ENCODE measurements at places on chromosomes 1 and 21.

DNA sequence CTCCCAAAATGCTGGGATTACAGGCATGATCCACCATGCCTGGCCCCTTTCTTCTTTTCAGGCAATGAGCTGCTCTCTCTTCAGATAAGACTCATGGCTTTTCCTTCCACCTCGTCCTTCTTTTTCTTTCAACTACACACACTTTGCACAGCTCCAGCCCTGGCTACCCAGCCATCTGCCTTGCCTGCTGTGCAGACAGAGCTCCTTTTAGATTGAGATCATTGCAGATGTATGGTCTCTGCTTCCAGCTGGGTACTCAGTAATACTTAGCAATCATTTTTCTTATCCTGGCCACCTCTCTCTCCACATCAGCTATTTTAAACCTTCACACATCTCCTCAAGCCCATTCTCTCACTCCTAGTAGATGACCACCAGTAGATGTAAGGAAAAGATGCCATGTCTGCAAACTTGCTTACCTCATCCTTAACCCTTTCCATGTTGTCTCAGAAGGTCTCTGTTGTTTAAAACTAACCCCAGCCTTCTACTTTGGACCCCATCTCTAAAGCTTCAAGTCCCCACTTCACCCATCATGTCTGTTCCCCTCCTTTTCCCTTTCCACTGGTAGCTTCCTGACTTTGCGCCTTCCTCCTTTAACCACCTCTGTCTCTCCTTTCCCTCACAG lies 7.3 kb downstream of the RAB4A start:
- H3K36me3 ChIP-seq, result no peaks in the 10 kb centered on the region
- H3K4me3 ChIP-seq, result no peak overlapping the region
- H3K27me3 ChIP-seq, result no peaks in the 10 kb centered on the region

DNA sequence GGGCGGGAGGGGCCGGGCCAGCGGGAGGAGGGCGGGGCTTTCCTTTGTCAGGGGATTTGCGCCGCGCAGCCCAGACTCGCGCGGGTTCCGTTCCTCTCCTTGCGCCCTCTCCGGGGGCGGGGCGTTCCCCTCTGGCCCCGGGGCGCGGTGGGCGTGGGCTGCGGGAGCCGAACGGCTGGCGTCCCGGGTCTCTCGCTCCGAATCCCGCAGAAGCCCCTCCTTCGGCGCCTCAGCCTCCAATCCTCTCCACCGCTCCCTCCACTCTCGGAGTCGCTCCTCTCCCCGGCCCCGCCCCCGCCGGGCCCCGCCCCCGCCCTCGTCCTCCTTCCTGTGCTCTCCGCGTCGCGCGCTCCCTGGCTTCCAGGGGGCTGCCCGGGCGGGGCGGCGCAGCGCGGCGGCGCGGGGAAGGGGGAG lies 82.8 kb upstream of the BMP8A start:
- H3K27me3 ChIP-seq, result no peaks in the 10 kb centered on the region
- no peak overlapping the region for H3K27ac ChIP-seq
- H3K4me1 ChIP-seq, result no peaks in the 10 kb centered on the region
- peaks cover 7% of the 10 kb centered on the region for H3K36me3 ChIP-seq
- peak overlapping the region; percentile 88 for H3K4me3 ChIP-seq

DNA sequence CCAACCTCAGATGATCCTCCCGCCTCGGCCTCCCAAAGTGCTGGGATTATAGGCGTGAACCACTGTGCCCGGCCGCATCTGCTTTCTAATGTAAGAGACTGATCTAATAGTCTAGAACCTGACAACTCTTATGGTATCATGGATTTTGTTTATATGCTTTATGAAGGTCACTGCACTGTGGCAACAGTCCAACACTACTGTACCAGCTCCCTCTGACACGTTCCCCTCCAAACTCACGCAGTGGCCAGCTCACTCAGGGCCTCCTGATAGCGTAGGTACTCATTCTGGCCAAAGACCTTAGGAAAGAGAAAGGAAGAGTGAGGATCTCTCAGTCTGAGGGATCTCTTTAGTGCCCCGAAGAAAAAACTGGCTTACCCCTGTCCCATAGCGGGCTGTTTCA lies 6.0 kb upstream of the CFAP141 start:
- no peak overlapping the region for H3K4me3 ChIP-seq
- DNase-seq, result no peak
- no peak overlapping the region for H3K27ac ChIP-seq

DNA sequence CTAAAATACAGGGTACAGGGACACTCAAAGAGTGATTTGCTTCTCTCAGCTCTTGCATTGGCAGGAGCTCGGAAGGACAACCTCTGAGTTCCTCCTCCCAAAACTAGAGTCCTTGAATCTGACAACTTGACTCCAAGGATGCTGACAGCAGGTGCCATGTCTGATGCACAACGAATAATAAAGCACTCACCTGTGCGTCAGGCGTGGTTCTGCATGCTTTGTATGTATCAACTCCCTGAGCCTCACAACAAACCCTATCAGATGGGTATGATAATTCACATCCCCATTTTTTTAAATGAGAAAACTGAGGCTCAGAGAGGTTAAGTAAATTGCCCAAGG lies 1.4 kb downstream of the LAPTM5 start:
- DNase-seq, result no peak
- peaks cover 2% of the 10 kb centered on the region for H3K4me1 ChIP-seq
- H3K36me3 ChIP-seq, result no peaks in the 10 kb centered on the region
- H3K4me3 ChIP-seq, result no peak overlapping the region
- no peak overlapping the region for H3K27ac ChIP-seq

DNA sequence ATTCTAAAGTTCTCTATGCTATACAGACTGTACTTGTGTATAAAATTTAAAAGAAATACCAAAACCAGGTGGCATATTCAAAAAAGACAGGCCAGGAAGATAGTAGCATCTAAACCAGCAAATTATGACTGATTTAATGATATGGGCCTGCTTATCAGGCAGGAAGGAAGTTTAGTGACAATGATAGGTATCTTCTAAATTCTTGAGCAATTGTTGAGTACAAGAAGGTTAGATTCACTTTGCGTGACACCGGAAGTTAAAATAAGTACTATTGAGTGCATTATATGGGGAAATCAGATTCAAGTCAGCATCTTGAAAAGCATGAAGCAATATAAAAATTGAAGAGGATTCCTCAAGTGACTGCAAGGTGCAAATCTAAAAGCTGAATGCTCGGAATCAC lies 186.8 kb upstream of the RGS18 start:
- no peaks in the 10 kb centered on the region for H3K4me1 ChIP-seq
- no peak overlapping the region for H3K27ac ChIP-seq
- no peaks in the 10 kb centered on the region for H3K36me3 ChIP-seq
- H3K27me3 ChIP-seq, result no peaks in the 10 kb centered on the region
- no peak overlapping the region for H3K4me3 ChIP-seq
